RPMI8226 (cell line): ENCODE measurements at places on chromosomes 12 and 14.

DNA sequence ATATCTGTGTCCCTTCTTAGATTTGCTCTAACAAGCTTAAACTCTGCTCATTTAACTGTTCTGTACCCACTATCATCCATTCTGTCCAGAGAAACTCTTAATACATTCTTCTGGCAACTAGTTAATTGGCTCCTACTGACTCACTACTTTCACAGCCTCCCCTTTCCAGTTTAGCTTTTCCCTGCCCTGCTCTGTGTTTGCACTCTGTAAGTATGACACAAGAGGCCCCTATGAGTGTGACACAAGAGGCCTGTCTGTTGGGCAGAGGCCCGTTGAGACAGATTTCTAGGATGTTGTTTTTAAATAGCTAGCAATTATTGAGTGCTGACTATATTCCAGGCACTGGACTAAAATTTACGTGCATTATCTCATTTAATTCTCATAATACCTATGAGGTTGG, 246.0 kb upstream of the DAAM1 start:
- no peak for DNase-seq

GRCh38 chr14:33932033-33932432, 18.8 kb downstream of the EGLN3 start:
- no peak for DNase-seq

DNA sequence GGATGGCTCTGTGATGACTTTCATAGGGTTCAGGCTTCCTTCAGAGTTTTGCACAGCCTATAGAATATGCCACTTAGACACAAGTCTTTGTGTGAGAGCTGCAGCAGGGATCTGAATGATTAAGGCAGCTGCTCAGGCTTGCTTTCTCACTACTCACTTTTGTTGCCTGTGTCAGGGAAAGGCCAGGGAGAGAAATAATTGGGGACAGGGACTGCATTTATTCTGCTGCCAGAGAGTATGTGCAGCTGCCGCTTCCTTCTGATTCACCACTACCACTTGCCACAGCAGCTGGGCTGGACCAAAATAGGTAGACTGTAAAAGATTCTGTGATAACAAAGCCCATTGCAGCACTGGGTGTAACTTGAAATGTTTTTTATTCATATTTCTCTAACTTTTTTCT, 49.7 kb downstream of the TRMT5 start:
- no peak for DNase-seq

- DNase-seq: no peak
Measured at GRCh38 chr14:69754487-69754886, 12.5 kb upstream of the SRSF5 start.

DNA sequence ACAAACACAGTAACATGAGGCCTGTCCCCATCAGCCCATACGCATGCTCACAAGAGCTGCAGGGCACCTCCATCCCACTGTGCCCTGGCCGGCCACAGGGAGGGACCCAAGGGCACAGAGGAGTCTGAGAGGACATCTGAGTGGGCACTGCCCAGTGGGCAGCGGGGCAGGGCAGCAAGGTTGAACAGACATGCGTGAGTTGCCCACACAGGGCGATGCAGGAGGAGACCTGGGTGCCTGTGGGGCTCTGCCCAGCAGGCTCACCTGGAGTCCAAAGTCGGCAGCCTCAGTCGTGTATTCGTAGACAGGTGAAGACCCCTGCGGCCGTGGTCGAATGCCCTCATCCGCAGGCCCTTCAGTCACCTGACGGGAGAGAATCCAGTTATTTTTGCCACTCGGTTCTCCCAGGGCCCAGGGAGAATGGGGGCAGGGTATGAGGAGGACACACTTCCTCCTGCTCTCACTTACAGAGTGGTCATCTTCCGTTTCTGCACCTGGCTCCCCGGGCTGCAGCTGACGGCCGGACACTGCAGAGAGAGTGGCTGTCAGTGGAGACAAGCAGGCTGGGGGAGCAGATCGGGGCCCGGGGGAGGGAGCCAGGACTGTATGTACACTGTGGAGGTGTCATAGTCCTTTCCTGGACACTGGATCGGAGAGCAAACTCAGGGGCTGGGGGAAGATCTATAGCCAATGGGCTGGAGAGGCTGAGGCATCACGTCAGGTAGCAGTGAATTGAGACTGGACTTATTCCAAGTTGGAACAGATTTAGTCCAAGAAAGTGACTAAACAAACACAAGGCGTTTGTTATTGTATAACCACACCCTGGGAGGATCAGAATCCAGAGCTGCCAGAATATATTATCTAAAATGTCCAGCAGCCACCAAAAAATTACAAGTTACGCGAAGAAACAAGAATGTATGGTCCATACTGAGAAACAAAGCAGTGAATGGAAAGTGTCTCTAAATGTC, 20.7 kb downstream of the AHNAK2 start:
- DNase-seq: no peak

DNA sequence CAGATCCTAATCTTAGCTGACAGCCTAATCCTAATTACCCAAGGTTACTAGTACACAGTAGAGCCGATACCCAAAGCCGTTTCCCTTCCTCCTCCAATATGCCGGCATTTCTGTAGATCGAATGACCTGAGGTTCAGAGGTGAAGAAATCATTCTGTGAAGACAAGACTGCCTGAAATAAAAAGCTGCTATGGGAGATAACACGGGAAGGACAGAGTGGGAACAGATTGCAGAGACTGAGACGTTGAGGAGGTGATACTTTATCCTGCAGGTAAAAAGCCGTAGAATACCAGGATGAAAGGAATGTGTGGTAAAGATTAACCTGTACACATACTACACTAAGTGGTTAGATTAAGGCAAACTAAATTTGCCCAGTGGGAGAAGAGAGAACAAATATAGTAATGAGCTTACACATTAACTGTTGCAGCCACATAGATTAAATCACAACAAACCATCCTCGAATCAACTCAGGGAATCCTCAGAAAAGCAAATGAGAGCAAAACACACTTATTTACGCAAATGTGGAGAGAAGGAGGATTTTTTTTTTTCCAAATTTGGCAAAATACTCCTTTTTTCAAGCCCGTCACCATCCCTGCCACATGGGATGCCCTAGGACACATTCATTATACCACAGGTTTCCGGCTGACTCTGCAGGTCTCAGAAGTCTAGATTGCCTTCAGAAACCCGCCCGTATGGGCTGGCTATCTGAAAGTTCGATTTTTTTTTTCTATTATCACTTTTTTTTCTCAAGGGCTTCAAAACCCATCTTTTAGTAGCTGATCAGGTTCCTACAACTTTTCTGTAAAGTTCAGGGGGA, 188.0 kb downstream of the TTC8 start:
- DNase-seq: no peak

GRCh38 chr12:19428246-19428645, 11.0 kb upstream of the AEBP2 start:
- DNase-seq: no peak

GRCh38 chr14:94505641-94506040, 3.6 kb downstream of the SERPINA12 start:
- DNase-seq: no peak

DNA sequence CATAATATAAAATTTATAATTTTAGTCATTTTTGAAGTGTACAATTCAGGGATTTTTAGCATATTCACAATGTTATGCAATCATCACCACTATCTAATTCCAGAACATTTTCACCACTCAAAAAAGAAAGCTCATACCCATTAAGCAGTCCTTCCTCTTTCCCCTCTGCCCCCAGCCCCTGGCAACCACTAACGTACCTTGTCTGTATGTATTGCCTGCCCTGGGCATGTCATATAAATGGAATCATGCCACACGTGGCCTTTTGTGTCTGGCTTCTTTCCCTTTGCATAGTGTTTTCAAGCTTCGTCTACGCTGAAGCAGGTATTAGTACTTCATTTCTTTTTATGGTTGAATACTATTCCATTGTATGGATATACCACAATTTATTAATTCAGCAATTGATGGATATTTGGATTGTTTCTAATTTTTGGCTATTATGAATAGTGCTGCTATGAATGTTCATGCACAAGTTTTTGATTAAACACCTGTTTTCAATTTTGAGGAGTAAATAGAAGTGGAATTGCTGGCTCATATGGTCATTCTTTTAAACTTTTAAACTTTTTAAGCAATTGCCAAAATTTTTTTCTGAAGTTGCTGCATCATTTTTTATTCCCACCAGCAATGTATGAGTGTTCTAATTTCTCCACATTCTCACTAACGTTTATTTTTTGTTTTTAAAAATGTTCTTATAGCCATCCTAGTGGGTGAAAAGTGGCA, 1.6 kb upstream of the SSTR1 start:
- no peak for DNase-seq

GRCh38 chr12:14418451-14418890, 53.0 kb downstream of the ATF7IP start:
- DNase-seq: no peak

- no peak for DNase-seq
Measured at GRCh38 chr14:74469548-74470518, 23.3 kb downstream of the NPC2 start.

- DNase-seq: no peak
Measured at GRCh38 chr14:44804391-44804790, 157.4 kb downstream of the KLHL28 start.

DNA sequence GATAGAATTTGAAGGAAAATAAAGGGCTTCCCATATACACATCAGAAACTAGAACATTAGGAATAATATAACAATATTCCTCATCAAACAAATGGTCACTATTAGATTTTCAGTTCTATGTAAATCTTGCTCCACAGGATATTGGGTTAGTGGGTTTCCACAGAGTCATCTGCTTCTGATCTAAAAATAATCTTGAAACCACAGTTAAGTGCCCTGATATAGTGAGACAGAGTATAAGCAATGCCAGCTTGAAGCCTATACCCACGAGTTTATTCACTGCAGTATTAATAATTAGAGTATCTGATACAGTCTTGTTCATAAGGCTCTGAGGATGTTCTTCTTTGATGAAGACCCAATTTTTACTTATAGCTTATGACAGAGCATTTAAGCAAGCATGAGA, 74.5 kb upstream of the ATF7IP start:
- DNase-seq: no peak

GRCh38 chr12:59452259-59452658, 143.6 kb upstream of the SLC16A7 start:
- DNase-seq: no peak

DNA sequence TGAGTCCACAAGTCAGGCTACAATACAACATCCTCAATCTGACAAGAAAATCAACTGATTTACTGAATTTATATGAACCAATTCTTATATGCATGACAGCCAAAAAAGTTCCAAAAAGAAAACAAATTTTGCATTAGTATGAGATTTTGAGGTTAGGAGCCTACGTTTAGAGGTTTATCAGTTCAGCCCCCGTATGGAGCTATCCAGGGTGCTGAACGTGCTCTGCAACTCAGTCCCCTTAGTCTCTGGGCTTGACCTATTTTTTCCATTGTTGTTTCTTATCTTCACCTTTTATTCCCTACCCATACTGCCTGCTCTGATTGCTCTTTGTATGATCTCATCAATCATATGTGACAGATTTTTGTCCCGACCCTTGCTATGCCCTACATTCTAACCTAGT, 693.0 kb downstream of the NRXN3 start:
- peak; percentile 54 for DNase-seq

DNA sequence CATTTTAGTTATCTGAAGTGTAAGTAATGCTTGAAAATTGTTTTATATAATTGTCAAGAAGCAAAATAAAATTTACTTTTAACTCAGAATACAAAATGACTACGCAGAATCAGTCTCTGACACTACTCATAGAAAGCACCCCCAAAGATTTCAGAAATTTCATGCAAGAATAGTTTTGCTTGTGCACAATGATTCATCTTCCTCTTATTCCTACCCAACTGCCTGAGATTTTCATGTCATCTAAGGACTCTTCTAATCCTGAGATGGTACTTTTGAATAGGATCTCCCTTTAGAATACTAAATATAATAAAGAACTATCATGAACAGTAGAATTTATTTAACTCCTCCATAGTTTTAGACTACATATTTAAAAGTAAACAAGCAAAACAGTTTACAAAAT, 485.3 kb upstream of the MGAT4C start:
- DNase-seq: no peak

DNA sequence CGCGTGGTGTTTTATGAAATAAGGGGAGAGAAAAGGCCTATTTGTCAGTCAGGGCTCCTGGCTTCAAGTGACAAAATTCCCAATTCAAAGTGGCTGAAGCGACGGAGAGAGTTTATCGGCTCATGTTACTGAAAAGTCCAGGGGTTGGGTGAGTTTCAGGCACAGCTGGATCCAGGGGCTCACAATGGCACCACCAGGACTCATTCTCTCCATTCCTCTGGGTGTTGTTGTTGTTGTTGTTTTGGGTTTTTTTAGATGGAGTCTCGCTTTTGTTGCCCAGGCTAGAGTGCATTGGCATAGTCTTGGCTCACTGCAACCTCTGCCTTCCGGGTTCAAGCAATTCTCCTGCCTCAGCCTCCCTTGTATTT, 119.4 kb downstream of the SCARB1 start:
- no peak for DNase-seq

GRCh38 chr12:109369831-109370230, 22.1 kb downstream of the MYO1H start:
- DNase-seq: no peak

DNA sequence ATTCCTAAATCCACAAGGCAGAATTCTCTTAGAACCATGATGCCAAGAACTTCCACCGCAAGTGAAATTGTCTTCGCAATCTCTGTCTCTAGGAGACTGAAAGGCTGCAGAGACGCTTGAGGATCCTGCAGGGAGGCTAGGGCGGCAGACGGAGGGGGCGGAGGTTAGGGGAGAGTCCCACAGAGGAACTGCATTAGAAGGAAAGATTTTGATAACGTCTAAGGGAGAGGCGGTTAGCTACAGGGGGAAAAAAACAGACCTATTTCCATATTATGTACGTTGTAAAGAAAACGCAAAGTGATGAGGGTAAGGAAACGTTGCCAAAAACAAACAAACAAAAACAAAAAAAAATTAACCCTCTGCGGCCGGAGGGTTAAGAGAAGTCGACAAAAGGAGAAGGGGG, 595 bp downstream of the KLHL28 start:
- peak; percentile 63 for DNase-seq

DNA sequence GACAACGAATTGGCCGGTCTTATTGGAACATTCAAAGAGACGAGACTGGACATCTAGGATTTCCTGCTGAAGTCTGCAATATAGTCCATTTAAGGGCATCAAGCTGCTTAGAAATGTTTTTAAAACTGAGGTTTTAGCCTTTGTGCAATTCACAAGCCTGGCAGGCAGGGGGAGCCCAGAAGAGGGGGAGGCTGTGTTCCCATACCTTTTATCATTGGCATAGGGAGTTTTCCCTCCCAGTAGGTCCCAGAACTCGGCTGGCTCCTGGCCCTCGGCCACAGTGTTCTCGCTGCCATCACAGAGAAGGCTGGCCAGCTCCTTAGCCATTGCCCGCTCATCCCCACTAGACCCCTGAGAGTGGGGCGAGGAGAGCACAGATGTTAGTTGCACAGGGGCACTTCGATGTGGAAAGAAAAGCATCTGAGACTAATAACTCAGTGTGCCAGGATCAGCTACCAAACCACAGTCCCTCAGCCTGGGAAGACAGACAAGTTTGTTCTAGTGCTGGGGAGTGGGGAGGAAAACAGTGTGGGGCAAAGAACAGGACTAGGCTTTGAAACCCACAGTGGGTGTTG, 15.1 kb downstream of the AVIL start:
- peak; percentile 45 for DNase-seq
